Aortic smooth muscle cell (primary cell): ENCODE measurements at places on chromosomes 5 and 9. TPM values are rescaled to one million over a fixed set of nuclear protein-coding genes. Genes with fewer than 3 reads are reported as not detected.

Gene MYOT
- not detected in 2 replicates for total RNA-seq

Gene LEAP2
- 0.06 and 0.26 TPM in 2 replicates for total RNA-seq

Gene CREBRF
- total RNA-seq = 16.9 and 27.5 TPM in 2 replicates

Gene GARIN3
- total RNA-seq = not detected in 2 replicates

Gene TMC1
- 0.53 and 0.93 TPM in 2 replicates for total RNA-seq

Gene FREM1
- total RNA-seq = 0.13 and 0.56 TPM in 2 replicates

Gene GCNT1
- total RNA-seq = 34.1 and 44.9 TPM in 2 replicates

Gene IFNA21
- not detected in 2 replicates for total RNA-seq

Gene IRF1
- total RNA-seq = 13.1 and 16.5 TPM in 2 replicates

Gene GNE
- 19.4 and 19.7 TPM in 2 replicates for total RNA-seq
